Activated naive CD4-positive, alpha-beta T cell treated with Interleukin-2 at 50 U/mL for 16 hours (primary cell): ENCODE measurements at places on chromosomes 3 and 15.

DNA sequence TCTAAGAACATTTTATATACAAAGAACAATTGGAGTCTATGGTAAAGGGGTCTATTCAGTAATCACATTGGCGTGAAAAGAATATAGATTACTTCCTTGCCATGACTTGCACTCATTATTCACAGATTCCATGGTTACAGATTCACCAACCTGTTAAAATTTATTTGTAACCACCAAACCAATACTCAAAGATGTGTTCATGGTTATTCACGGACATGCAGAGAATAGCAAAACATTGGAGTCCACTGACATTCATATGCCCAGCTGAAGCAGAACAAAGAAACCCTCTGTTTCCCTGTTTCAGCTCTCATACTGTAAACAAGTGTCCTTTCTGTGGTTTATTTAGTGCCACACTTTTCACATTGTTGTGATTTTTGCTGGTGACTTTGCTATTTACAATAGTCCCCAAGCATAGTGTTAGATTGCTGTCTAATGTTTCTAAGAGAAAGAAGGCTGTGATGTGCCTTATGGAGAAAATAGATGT lies 185.8 kb upstream of the TTC14 start:
- no peak for DNase-seq

- DNase-seq: no peak
Measured at GRCh38 chr3:179760944-179761343, 108.1 kb downstream of the USP13 start.

DNA sequence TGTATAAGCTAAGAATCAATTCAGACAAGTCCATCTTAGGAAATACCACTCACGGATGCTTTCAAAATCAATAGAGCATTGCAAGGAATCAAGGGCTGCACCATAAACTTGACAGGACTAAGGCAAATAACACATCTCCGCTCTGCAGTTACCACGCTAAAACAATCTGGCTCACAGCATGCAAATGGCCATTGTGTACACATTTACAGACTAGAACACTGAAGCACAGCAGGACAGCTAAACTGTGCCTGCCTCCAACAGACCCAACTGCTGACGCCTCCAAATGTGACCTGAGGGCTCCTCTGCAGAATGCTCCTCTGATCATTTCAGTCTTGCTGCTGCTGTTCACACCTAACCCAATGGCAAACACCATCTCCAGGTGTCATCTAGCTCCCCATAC lies 104.3 kb downstream of the MEX3B start:
- no peak for DNase-seq

- DNase-seq: no peak
Measured at GRCh38 chr3:181872887-181873286, 161.2 kb downstream of the SOX2 start.

- no peak for DNase-seq
Measured at GRCh38 chr3:190336516-190337189, 14.4 kb upstream of the CLDN1 start.

- DNase-seq: no peak
Measured at GRCh38 chr3:192011137-192011536, 550.2 kb downstream of the PYDC2 start.

- no peak for DNase-seq
Measured at GRCh38 chr3:160472344-160472743, 22.8 kb upstream of the TRIM59 start.

- no peak for DNase-seq
Measured at GRCh38 chr3:23277688-23278087, 74.6 kb downstream of the UBE2E2 start.

DNA sequence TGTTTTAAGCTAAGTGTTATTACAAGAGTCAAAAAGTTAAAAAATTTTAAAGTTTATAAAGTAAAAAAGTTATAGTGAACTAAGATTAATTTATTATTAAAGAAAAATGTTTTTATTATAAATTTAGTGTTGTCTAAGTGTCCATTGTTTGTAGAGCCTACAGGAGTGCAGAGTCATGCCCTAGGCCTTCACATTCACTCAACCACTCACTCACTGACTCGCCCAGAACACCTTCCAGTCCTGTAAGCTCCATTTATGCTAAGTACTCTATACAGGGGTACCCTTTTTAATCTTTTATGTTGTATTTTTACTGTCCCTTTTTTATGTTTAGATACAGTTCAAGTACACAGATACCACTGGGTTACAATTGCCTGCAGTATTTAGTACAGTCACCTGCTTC lies 37.2 kb downstream of the EEFSEC start:
- no peak for DNase-seq

DNA sequence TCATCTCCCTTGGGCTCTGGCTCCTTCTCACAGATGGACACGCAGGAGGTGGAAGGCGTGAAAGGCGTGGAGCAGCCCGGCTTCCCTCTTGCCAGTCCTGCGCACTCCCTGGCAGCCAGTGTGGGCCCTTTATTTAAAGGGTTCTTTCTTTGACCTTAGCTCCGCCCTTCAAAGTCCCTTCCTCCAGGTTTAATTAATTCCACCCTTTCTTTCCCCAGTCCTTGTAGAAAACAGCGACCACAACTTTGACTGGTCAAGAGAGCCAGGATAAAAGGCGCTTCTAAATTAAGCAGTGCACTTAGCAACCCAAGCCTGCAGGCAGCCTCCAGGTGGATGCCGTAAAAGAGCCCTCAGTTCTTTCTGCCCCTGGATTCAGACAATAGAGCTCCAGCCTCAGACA lies at the start of gene HDC:
HDC (minus strand) TSS at position 107 of the 400 bp plus-strand sequence; CDS start at position 4, 103 bp downstream.
- no peak for DNase-seq

DNA sequence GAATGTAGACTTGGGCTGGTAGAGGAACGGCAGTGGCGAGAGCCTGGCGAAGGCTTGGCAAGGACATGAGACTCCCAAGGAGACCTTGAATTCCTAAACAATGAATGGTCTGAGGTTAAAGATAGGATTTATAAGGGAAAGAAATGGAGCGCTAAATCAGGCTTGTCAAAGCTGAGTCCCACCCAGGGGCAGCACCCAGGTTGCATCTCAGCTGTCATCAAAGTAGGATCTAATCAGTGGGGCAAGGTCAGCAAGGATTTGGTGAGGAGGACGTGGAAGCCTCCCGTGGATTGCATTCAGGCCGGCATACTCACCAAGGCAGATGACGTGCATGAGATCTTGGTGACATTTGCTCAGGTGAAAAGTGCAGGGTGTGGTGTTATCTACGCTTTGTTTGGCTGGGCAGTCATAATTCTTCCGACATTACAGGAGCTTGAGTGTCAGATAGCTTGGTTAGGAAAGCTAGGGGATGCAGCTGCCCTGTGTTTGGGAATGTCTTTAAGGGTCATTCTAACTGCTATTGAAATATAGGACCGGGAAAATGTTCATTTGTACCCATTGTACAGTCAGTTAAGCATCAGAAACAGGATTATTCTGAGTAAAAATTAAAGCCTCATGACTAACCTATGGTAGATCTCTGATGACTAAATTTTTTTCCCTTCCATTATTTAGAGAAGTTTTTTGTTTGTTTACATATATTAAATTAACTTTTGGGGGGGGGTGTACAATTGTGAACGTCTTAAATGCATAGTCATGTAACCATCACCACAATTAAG lies 99.4 kb upstream of the TSC22D2 start:
- no peak for DNase-seq

- no peak for DNase-seq
Measured at GRCh38 chr15:96768435-96768789, 437.9 kb downstream of the NR2F2 start.

- no peak for DNase-seq
Measured at GRCh38 chr3:69091389-69092029, 6.8 kb downstream of the ARL6IP5 start.

DNA sequence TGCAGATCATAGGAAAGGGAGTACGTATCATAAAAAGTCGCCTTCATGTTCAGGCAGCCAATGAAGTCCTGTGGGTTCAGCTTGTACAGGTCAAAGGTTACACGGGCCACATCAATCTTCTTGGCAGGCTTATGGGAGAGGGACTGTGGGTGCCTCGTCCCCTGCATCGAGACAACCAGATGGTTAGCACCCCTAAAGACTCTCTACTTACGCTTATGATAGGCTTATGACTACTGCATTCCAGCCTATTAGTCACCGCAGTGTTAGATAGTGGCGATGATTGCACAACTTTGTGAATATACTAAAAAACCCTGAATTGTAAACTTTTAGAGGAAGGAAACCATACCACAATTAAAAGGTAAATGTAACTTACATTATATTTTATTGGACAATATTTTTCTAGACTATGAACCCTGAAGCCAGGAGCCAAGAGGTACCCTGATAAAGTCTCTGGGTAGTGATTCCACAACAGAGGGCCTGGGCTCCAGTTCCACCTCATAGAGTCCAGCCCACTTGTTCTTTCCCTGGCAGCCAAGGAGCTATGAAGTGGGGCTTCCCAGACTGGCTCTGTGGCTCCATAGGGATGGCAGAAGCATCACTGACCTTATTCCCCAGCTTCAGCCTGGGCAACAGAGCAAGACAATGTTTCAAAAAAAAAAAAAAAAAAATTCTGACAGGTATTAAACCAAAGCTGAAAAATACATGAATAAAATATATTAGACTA lies 2.5 kb upstream of the FANCD2 start:
- DNase-seq: no peak

DNA sequence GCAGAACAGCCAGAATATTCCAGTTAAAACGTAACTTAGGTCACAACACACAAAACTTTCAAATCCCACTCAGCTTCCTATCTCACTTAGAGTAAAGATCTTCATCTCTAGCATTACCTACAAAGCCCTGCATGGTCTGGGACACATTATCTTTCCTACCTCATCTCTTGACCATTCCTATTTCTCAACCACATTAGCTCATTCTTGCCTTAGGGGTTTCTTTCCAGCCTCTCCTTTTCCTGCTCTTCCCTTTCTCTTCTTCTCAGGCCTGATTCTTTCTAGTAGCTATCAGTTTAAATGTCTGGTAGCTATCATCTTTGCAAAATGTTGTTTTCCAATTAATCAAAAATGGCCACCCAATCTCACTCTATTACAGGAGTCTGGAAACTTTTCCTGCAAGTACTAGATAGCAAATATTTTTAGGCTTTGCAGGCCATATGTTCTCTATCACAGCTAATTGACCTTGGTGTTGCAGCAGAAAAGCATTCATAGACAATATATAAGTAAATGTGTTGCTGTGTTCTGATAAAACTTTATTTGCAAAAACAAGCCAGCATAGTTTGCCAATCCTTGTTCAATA lies 15.1 kb upstream of the CBLB start:
- DNase-seq: no peak
